ENCODE measurements at places on chromosomes 6 and 20.
A peak's percentile ranks its signal among the peaks of the same experiment; 100 is the strongest.

GRCh38 chr6:85460921-85461797, 11.3 kb downstream of the NT5E start:
- peak; percentile 51 for DNase-seq

DNA sequence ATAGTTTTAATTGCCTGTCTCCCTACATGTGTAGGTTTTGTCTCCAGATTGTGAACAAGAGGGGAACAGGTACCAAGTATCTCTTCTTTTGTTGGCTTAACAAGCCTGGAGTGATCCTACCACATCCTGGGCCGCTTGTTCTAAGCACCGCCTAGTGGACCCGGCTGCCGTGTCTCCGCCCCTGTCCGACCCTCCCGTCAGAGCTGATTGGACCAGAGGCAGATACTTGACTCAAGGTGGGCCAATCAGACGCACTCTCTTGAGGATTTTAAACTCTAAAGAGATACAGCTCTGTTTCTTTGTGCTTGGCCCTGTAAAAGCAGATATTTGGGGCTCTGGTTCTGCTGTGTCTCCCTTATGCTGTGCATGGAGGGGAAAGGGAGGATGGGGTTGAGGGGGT, 68.2 kb downstream of the PRDM1 start:
- no peak for DNase-seq

GRCh38 chr6:48826901-48827701, 636.0 kb downstream of the MMUT start:
- DNase-seq = no peak

DNA sequence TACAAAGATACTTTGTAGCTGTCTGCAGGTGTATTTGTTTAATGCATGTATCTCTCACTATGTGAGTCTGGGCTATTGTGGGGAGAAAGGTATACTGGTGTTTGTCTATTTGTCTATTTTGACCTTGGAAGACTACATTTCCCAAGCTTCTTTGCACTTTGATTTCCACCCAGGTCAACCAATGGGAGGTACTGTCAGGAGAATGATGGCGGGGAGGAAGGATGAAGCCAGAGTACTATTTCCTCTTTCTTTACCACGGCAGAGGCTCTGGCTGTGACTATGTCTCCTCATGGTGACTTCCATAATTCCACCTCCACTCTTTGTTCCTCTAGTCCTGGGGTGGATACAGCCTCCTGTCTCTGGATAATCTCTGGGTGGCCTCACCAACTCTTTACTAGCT, 23.1 kb downstream of the LBP start:
- peak; percentile 31 for DNase-seq

GRCh38 chr20:60053125-60053817, 95.0 kb downstream of the CDH26 start:
- no peak for DNase-seq

GRCh38 chr6:108350528-108350927, 55.7 kb downstream of the AFG1L start:
- no peak for DNase-seq

- no peak for DNase-seq
Observed at GRCh38 chr20:42179768-42180167, 561.6 kb upstream of the CHD6 start.

GRCh38 chr6:42418724-42419123, 33.0 kb downstream of the TRERF1 start:
- no peak for DNase-seq

- DNase-seq = no peak
Observed at GRCh38 chr6:169981969-169982368, 230.5 kb downstream of the ERMARD start.
